CD4-positive, alpha-beta T cell treated with Interleukin-6 for 4 hours (primary cell): ENCODE measurements at places on chromosomes 1 and 21.

DNA sequence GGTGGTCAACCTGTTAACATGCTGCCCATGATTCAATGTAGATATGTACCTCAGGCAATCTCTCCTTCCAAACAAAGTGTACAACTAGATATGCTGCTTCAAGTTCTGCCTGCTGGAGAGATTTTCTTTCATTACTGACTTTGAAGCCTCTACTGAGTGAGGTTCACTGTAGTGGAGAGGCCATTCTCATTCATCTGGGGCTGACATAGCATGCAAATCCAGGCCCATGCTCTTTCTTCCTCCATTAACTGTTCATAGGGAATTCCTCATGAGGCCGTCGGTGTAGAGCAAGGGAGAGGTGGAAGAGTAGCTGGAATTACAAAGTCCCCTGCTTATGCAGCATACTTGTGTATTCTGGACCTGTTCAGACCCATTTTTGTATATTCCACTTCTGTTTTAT lies 38.6 kb downstream of the VANGL2 start:
- DNase-seq: no peak

GRCh38 chr1:201877877-201878401 lies 10.8 kb upstream of the SHISA4 start:
- no peak for DNase-seq

GRCh38 chr1:228140724-228141225 lies 696 bp downstream of the GUK1 start:
- no peak for DNase-seq

- DNase-seq: no peak
Measured at GRCh38 chr1:42935971-42936308, 22.7 kb downstream of the SLC2A1 start.

- no peak for DNase-seq
Measured at GRCh38 chr21:30189773-30190172, 23.2 kb upstream of the CLDN17 start.

DNA sequence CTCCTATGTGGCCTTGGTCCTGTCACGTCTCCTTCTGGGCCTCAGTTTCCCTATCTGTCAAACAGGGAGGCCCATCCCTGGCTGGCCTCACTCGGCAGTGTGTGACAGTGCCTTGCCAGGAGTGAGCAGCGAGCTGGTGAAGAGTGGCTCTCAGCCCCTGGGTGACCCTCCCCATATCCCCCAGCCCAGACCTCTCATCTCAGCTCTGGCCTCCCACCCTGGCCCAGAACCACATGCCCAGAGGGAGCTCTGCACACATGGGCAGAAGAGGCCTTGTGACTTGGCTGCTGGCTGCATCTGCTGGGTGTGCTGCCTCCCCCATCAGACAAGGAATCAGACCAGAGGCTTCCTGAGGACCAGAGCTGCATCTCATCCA lies 19.5 kb upstream of the PADI1 start:
- DNase-seq: no peak

- DNase-seq: no peak
Measured at GRCh38 chr1:181538836-181539235, 55.5 kb downstream of the CACNA1E start.

DNA sequence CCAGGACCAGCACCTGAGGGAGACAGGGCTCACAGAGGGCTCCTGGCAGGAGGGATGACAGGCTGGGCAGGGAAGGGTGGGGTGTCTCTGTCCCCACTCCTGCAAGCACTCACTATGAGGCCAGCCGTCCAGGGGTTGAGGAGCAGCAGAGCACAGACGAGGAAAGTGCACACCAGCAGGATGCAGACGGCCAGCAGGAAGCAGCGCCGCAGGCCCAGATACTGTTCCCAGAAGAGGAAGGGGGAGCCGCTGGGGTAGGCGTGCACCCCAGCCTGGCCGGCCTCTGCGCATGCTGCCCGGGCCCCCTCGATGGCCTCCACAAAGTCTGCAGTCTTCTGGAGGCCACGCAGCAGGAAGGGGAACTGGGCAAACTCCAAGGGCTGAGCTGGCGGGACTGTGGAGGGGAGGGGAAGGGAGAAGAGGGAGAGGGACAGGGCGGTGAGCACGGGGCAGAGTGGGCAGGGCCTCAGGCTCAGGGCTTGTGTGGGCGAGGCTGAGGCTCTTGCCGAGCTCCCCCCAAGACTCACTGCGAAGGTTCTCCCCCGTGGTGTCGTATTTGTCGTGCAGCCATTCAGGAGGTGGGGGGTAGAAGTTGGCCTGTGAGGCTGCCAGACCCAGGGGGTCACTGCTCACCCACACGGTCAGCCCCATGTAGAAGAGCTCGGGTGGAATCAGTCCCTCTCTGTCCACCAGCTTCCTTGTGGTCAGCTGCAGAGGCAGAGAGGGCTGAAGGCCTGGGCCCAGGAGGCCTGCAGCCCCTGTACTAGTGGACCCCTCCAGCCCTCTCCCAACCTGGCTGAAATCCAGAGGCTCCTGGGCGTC lies 16.5 kb downstream of the PTCH2 start:
- no peak for DNase-seq

GRCh38 chr1:55821234-55821633 lies 606.1 kb upstream of the USP24 start:
- DNase-seq: no peak

DNA sequence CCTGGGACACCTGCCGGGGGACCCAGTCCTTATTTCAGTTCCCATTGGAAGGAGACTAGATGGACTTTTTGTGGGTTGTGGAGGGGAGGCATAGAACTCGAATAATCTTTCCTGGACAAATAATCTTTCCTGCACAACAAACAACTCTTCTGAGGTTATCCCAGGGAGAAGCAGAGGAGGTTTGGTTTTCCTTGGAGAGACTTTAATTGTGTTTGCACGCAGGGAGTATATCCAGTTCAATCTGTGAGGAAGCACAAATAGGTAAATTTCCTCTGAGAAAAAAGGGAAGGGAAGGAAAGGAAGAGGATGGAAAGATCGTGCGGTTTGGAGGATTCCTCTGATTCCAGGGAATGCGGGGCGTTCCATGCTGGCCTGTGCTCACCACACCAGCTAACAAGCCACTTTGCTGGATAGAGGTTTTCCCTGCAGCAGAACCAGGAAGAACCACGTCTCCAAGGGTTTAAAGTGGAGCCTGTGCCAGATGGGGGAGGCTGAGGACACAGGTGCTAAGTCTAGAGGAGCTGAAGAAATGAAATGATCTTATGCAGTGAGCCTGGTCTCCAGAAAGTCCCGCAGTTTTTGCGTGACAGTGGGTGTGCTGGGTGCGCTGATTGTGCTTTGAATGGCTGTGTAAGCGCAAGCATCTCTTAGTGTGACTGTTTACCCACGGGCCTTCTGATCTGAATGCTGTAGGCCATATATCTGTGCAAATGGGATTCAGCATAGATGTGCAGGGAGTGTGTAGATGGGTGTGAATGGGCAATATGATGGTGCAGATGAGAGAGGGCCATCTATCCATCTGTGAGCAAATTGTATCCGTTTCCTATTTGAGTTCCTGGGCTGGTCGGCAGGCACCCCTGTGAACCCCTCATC lies 7.6 kb downstream of the PAX7 start:
- DNase-seq: no peak

- DNase-seq: no peak
Measured at GRCh38 chr1:194296201-194296600, 1109.8 kb upstream of the B3GALT2 start.

- DNase-seq: no peak
Measured at GRCh38 chr1:245512181-245512888, 357.6 kb downstream of the KIF26B start.

DNA sequence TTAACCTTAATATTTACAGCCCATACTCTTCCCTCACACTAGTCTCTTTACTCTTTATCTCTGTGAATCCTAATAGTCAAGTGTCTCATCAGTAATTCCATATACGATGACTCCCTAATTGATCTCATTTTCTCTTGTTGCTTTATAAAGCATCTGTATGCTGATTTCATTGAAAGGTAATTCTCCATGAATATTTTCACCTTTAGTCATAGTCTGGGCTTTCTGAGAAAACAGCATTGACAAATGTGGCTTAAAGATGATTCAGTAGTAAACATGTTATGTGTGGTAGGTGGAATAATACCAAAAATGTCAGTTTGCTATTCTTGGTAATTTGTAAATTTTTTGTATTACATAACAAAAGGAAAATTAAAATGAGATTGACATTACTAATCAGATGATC lies 1176.5 kb downstream of the NCAM2 start:
- DNase-seq: no peak

- peak; percentile 87 for DNase-seq
Measured at GRCh38 chr1:155085504-155086127, 7.0 kb downstream of the EFNA3 start.

- DNase-seq: peak; percentile 18
Measured at GRCh38 chr1:20100632-20101355, 18.5 kb downstream of the PLA2G2D start.

DNA sequence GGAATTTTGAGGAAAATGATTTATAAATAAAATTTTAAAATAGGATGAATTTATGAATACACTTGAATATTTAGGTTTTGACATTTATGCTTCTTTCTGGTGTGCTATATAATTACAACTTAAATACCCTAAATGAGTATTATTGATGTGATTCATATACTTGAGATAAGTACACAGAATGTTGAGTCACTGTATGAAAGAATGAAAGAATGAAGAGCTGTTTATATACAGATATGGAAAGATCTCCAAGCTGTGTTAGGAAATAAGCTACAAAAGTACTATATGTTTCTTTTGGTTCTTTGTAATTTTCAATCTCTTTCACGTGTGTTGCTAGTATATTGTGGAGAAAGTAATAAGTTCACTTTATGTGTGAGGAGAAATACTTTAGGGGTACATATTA lies 147.2 kb downstream of the RASAL2 start:
- DNase-seq: no peak

DNA sequence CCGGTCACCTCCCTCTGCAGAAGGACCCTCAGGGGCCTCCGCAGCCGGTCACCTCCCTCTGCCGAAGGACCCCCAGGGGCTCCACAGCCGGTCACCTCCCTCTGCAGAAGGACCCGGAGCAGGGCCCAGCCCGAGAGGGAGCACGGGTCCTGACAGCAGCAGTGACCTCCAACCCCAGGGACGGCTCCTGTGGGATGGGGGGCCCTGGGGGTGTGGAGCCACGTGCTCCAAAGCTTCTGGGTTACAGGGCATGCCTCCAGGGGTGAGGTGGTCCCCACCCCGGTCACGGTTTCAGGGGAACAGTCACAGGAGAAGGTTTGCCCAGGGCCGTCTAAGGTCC lies 40.3 kb downstream of the SLC19A1 start:
- no peak for DNase-seq

- DNase-seq: no peak
Measured at GRCh38 chr21:35198565-35198964, 149.5 kb upstream of the RUNX1 start.

GRCh38 chr1:117036018-117036461 lies 24.1 kb upstream of the TTF2 start:
- DNase-seq: no peak

- no peak for DNase-seq
Measured at GRCh38 chr1:119336848-119337247, 31.7 kb upstream of the HAO2 start.

- no peak for DNase-seq
Measured at GRCh38 chr1:51487628-51488027, 31.4 kb downstream of the EPS15 start.

DNA sequence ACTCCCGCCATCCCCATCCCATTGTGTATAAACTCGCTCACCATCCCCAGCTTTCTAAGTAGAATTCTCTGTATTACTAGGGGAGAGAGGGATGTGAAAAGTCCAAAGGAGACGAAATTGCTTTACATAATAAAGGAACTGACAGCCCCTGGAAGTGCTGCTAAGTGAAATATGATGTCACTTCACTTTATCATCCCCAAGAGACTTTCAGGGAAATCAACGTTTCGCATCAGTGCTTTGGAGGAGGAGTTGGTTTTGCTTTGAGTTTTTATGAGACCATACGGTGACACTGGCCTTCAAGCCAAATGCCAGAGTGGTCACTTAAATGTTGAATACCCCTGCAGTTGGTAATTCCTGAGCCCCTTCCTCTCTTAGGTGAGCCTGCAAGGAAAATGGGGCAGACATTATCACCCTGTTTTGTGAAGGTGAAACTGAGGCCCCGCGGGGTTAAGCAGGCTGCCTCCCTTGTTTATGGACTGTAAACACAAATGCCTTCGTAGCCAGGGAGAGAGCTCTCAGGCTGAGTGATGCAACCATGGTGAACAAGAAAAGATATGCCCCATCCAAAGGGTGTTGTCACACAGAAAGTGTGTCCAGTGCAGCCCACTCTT lies 58.4 kb upstream of the KAZN start:
- no peak for DNase-seq

- DNase-seq: no peak
Measured at GRCh38 chr1:1024149-1024770, 4.3 kb downstream of the AGRN start.

DNA sequence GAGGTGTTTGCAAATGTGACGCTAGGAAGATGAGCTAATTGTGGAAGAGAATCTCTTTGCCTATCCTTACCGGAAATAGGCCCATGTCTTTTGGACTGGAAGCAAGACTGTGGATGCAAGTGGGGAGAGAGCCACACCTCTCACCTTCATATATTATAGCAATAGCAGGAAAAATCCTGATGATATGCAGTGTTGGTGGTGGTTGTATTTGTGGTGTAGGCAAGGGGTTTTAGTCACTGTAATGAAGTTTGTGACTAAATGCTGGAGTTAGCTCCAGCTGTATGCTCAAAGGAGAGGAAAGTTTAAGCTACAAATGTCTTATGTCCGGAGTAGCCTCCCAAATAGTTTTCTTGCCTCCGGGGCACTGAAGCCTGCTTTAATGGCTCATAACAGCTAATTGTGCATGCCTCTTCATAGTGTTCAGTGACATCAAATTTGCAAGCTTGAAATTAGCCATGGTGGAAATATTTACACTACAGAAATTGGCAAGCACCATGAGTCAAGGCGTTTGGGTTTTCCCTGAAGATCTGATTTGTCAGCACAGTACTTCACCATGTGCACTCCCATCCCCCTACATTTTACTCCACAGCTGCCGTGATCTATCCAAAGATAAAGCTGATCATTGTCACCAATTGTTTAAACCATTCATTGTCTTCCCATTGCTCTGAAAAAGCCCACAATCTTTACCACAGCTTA lies 102.6 kb upstream of the ZNF644 start:
- DNase-seq: no peak

DNA sequence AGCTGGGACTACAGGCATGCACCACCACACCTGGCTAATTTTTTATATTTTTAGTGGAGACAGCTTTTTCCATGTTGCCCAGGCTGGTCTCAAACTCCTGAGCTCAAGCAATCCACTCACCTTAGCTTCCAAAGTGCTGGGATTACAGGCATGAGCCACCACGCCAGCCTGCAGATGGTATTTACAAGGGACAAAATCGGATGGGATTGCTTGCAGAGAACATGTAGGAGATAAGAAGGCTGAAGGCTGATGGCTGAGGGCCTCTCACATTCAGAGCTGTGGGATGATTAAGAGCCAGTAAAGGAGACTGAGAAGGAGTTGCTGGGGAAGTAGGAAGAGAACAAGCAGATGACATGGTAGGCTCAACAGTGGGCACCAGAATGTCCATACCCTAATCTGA lies 24.0 kb upstream of the QSOX1 start:
- no peak for DNase-seq

- DNase-seq: no peak
Measured at GRCh38 chr1:22168412-22168973, 25.6 kb upstream of the WNT4 start.
